Peyer's patch (tissue), 4 donors: ENCODE measurements at places on chromosomes 7 and 10.
A peak's percentile ranks its signal among the peaks of the same experiment; 100 is the strongest.

- DNase-seq: peak; percentile 9
Measured at GRCh38 chr10:95315509-95315908, 24.7 kb upstream of the PDLIM1 start.

GRCh38 chr7:154750353-154750801 is 252.5 kb downstream of the PAXIP1 start:
- no peak for DNase-seq

DNA sequence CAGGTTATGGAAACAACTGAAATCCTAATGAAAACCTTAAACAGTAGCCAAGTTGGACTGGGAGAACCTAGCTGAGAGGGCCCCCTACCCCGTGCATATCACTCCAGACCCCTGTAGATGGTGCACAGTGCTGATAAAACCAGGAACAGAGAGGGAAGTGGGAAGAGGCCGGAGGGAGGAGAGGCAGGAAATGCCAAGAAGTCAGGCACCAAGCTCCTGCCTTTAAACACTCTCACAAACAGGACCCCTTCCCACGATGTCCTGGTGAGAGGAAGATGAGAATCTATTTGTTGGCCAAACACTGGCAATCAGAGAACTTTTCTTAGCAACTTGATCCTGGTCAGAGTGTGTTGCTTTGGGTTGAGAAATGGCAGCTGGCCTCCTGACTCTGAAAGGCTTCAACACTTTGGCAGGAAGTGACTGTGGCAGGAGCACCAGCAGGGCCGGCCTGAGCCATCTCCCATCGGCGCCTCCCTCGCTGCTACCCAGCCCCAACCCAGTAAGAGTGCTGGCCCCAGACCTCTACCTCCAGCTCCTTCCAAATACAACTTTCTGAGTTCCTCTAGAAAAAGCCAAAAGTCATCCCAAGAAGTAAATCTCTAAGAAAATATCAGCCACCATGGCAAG is 39.5 kb downstream of the GSDME start:
- no peak for DNase-seq

DNA sequence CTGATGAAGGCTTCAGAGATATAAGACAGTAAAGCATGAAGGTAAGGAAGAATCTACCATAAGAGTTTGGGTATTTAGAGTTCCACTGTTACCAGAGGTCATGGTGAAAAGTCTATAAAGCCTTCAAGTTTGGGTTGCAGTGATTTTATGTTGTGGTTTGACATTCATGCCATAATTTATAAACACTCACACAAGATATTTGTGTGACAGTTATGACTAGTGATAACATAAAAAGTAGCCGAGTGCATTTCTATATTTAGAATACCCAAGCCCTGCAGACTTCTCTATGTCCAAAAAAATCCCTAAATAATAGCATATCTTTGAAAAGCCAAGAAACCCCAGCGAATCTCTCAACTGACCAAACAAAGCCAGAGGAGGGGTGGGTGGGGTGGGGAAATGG is 229.9 kb downstream of the CXCL12 start:
- DNase-seq: no peak

GRCh38 chr7:116145245-116145852 is 65.0 kb upstream of the TES start:
- DNase-seq: no peak

DNA sequence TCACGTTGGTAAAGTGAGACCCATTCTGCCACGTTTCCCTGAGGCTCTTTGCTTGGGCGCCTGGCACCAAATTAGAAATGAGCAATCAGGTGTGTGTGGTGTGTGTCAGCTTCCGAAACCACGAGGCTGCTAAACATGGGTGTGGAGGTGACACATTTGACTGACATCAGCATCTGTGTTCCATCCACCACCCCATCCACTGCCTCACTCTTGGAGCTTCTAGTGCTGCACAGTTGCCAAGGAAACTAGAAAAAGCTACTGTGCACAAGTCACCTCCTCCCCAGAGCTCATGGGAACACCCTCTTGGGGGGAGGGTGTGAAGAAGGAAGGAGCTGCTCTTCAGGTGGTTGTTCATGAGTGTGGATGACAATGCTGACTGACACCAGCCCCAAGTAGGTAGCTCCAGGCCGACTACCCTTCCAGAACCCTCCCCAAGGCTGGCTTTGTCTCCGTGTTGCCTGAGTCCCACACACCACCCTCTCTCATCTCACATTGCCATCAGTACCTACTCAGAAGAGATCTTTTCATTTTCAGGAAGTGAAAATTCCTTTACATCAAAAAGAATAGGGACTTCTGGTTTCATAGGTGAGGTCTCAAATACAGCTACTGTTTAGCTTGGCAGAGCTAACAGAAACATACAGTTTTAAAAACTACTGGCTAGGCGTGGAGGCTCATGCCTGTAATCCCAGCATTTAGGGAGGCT is 152.2 kb downstream of the TMEM178B start:
- no peak for DNase-seq

- no peak for DNase-seq
Measured at GRCh38 chr7:129370812-129371211, 63.4 kb upstream of the STRIP2 start.

GRCh38 chr10:61959814-61960213 is 58.3 kb downstream of the ARID5B start:
- DNase-seq: no peak

GRCh38 chr10:102159051-102159597 is 6.9 kb downstream of the NOLC1 start:
- DNase-seq: no peak

DNA sequence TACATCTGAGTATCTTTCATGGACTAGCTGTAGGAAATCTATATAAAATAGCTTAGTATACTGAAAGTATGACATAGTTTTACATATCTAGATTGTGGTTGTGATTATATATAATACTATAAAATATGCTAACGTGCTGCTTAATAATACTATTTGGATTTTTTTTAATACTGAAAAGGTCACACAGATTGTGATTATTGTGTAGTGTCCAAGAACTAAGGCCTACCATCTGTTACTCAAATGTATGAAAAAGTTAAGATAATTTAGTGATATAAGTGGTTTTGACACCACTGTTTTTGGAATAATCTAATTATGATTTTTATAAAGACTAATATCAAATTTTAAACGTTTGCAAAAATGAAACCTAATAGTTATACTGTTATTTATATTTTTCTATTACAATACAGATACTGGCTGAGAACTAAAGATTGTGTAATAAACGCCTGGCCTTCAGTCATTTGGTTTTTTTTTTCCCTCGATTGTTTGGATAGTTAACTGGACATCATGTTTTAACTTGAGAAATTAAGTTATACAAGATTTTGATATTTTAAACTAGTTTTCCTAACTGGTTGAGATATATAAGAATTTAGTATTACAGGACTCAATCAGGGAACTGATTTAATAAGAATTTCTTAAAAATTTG is 12.6 kb downstream of the PTEN start:
- no peak for DNase-seq

DNA sequence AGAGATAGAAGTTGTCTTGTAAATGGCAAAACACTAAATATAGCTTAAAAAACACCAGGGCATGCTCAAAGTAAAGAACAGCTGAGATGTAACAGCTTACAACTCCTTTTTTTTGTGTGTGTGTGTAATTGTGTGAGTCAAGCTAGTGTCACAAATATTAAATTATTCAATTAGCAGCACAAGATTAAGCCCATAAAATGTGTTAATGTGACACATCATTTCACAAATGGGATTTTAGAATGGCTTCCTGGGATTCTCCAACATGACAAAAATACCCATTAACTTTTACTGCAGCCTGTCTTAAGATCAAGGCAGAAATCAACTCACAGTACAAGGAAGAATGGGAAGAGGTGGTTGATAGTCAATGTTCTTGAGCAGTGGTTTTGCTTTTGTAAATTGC is 251.4 kb downstream of the KIF20B start:
- no peak for DNase-seq

DNA sequence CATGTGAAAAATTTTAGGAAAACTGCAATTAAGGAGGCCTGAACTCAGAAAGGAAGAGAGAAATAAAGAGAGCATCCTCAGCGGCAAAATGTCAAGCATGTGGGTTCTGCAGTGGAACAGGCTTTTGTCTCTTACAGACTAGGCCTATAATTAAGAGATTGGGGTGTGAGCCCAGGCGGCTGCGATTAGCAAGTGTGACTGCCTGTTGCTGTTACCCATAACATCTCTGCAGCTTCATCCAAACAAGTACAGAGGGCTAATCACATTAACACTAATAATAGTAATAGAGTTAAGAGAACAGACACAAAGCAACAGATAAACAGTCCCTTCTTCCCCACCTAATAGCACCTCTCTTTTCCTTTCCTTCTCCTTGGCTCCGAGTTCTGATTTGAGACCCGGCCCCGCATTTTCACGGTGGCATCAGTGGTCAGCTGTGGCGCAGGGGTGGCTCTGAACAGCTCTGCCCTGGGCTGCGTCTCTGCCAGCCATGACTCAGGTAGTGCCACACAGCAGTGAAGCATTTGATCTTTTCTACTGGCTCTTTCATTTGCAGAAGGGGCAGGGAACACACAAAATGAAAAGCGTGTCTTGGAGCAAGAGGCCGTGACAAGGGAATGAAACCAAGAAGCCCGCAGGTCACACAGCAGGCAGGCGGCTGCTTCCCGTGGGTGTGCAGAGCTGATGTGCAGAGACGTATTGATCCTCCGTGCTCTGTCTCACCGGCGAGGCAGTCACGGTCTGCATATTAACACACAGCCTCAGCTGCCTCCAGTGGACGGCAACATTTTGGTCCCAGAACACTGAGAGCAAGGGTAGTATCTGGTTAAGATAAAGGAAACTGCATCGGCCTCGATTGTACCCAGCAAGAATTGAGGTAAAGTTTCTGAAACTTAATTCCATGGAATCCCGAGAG is 103.1 kb downstream of the KLF6 start:
- no peak for DNase-seq

- DNase-seq: peak; percentile 64
Measured at GRCh38 chr10:3045471-3046209, 21.7 kb upstream of the PFKP start.

DNA sequence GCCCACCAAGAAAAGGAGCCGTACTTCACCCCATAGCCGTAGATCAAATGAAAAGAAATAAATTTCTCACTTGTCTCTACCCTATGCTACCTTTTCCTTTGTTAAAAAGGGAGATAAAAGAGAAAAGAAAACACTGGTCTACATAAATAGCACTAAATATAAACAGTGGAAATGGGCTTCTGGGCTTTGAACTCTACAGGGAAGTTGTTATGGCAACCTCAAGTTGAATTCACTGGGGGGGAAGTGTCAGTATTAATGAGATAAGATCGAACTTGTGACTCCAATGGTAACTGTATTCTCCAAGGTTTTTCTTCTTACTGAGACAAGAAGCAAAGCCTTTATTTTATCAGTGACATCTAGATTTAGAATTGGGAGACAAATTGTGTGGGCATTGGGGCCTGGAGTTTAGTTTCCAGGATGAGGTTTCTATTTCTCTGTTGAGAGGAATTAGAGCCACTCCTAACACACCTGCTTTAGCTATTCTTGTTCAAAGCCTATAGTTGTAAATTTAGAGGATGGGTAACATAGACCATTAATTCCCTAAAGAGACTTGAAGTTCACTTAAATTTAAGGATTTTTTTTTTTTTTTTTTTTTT is 604.3 kb upstream of the GALNT17 start:
- no peak for DNase-seq

- no peak for DNase-seq
Measured at GRCh38 chr7:142185069-142185468, 72.8 kb downstream of the PRSS58 start.

DNA sequence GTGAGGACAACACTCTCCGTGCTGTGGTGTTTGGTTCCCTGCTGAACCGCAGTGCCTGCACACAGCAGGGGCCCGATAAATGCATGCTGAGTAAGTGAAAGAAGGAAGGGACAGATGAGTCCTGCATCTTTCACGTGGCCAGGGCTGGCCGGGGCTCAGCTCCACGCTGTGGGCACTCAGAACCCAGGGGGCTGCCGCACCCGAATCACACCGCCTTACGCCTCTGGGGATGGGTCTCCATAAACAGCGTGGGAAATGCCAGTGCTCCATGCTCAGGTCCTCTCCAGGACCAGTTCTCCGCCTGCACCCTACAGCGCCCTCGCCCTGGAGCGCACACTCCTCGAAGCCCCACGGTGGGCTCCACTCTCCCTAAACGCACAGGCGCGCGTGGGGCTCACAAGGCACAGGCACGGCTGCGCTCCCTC is 38.1 kb downstream of the RASGEF1A start:
- DNase-seq: peak; percentile 29

DNA sequence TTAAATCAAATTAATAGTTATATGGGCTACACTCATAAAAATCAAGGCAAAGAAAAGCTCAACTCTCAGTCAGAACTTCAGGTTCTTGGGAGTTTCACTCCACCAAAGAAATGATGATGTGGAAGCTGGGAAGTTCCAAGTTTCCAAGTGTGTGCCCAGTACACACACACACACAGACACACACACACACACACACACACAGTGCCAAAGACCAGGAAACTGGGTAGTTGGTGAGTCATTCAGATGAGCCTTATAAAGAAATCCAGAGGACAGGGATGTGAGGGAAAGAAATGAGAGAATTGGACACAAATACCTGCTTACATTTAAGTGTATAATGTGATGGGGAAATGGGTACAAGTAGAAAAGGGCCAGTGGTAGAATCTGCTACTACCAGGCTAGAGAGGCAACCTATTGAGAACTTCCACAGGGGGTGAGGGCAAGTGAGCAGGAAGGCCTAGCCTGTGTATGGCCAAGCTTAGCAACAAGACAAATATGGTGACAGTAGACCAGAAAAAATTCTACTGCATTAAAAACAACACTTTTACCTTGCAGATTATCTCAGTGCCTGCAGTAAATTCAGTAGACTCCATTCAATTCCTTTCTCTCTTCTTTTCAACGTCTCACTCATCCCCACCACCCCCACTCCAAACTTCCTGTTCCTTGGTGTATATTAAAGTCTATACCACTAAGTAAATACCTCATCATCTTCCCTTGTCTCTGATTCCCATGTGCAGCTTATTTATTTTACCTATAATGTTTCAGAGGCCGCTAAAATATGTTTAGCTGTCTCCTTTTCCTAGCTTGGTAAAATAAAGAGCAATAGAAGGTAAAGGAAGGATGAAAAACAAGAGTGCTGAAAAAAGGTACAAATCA is 95.0 kb downstream of the CABCOCO1 start:
- peak; percentile 51 for DNase-seq

DNA sequence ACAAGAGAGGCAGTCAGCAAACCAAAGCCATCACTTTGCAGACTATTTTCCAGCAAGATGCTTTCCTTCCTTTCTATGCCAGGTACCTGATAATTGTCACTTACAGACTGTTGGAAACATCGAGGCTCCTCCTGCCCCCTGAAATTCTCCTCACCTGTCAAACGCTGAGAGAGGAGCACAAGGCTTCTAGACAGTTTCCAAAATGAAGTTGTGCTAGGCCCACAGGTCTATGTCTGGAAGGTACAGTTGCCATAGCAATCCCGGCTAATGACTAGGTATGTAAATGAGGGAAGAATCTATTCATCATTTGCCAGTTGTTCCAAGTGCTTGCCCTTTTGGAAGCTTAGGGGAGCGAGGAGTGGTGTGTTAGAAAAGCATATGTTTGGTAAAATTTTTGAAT is 334.4 kb downstream of the CALN1 start:
- no peak for DNase-seq
